ENCODE measurements at places on chromosomes 11 and 22. TPM values are rescaled to one million over a fixed set of nuclear protein-coding genes. Genes with fewer than 3 reads are reported as not detected.

The CD3G gene
- 3.0 TPM for total RNA-seq

The KLHL35 gene
- 1.4 TPM for total RNA-seq

The CALCA gene
- total RNA-seq = not detected

The FAM227A gene
- total RNA-seq = 5.1 TPM

The DSCAML1 gene
- total RNA-seq = 8.0 TPM

- peak; percentile 64 for DNase-seq
Measured at GRCh38 chr11:61949169-61950034, 749 bp upstream of the BEST1 start.

DNA sequence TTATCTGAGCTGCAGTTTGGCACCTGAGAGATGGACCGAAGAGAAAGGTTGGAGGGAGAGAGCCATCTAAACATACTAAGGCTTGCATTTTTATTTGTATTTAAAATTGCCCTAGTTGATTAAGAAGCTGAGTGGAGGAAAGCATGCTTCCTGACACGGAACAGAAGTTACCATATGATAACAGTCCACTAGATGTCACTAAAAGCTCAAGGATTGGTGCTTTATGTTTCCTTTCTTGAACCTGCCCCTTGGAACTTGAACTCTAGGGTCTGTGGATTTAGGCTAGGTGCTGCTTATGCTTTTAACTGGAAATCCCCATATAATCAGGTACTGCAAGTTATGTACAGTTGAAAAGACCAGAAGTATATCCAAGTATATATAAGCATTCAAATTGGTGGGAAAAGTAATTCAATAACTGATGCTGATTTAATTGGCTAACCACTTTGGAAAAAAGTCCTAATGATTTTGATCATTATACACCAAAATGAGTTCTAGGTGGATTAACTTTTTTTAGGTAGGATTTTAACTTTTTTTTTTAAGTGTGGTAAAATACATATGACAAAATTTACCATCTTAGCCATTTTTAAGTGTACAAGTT is 9.5 kb downstream of the RBMXL2 start:
- no peak for DNase-seq

DNA sequence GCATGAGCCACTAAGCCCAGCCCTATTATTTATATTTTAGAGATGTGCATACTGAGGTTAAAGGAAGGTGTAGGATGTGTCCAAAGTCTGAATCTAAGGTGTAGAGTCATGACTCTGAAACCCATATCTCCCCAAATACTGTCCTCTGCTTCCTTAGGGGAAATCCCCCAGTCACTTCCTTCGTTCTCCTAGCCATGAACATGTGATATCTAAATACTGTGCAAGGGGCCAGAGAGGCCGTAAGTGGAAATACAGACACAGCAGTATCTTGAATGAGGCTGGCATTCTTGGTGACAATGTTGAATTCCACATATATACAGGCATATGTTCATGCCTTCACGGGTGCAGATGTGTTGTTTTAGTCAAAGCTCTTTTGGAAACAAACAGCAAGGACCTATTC is 21.3 kb upstream of the PATZ1 start:
- no peak for DNase-seq

- DNase-seq = no peak
Measured at GRCh38 chr22:43843783-43844530, 18.4 kb downstream of the SULT4A1 start.

- DNase-seq = no peak
Measured at GRCh38 chr11:71400216-71400615, 48.0 kb downstream of the DHCR7 start.

- DNase-seq = no peak
Measured at GRCh38 chr22:24179478-24180210, 1.6 kb upstream of the SUSD2 start.

GRCh38 chr11:99241066-99241465 is 220.3 kb downstream of the CNTN5 start:
- no peak for DNase-seq

DNA sequence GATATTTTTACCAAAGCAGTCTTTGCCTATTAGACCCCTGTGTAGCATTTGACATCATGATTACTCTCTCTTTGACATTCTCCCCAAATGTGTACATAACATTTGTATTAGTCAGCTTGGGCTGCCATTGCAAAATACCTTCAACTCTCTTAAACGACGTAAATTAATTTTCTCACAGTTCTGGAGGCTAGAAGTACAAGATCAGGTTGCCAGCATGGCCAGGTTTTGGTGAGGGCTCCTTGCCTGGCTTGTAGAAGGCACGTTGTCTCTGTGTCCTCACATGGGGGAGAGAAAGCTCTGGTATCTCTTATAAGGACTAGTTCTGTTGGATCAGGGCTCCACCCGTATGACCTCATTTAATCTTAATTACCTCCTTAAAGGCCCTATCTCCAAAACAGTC is 12.3 kb upstream of the DLAT start:
- DNase-seq = no peak

GRCh38 chr11:8019314-8020243 is 32.4 kb downstream of the EIF3F start:
- DNase-seq = no peak

DNA sequence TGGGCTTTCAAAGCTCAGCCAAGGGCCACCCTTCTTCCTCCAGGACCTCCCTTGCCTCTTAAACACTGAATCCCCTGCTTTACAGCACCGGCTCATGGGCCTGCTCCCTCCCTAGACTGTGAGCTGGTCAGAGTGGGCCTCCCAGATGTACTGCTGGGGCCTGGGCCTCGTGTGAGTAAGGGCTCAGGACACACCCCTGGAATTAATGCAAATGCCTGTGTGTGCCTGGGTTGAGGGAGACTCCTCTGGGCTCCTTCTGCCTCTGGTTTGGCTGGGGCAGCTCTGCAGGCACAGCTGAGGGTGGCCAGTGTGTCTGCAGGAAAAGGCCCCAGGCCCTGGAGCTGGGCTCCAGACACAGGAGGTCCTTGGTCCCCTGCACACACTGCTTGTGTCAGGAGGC is 24.2 kb downstream of the ALX4 start:
- DNase-seq = no peak

DNA sequence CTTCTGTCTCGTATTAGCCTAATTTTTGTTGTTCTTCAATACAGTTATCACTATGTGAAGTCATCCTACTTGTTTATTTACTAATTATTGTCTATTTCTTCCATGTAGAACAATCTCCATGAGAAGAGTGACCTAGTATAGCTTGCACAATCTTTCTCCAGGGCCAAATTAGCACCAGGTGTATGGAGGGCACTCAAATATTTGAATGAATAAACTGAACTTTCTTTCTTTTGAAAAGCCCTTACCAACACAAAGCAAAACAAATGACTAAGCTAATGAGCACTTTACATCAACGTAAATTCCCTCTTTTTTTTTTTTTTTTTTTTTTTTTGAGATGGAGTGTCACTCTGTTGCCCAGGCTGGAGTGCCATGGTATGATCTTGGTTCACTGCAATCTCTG is 34.2 kb downstream of the ABTB2 start:
- no peak for DNase-seq
